ENCODE measurements at places on chromosomes 16 and 17.
A peak's percentile ranks its signal among the peaks of the same experiment; 100 is the strongest.

DNA sequence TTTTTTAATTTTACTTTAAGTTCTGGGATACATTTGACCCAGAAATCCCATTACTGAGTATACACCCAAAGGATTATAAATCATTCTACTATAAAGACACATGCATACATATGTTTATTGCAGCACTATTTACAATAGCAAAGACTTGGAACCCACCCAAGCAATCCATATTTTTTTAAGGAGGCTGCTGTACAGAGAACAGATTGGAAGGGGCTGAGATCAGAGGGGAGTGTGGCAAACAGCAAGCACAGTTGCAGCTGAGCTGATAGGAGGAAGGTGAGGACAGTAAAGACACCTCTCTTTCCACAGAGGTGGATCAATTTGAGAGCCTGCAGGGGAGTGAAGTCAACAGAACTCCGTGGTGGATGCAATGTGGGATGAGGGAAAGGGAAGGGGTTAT is 10.2 kb upstream of the TMEM238L start:
- H3K4me3 ChIP-seq = no peak overlapping the region
- no peaks in the 10 kb centered on the region for H3K27me3 ChIP-seq
- H3K27ac ChIP-seq = no peak overlapping the region
- no peak for DNase-seq
- no peaks in the 10 kb centered on the region for H3K36me3 ChIP-seq

GRCh38 chr16:86048882-86049585 is 150.1 kb downstream of the IRF8 start:
- no peak for DNase-seq
- no peaks in the 10 kb centered on the region for H3K36me3 ChIP-seq
- peaks cover 11% of the 10 kb centered on the region for H3K4me1 ChIP-seq
- no peak overlapping the region for H3K27ac ChIP-seq

GRCh38 chr17:77287432-77288068 is 146.8 kb downstream of the SEC14L1 start:
- no peaks in the 10 kb centered on the region for H3K36me3 ChIP-seq
- H3K4me3 ChIP-seq = no peak overlapping the region
- peaks cover 8% of the 10 kb centered on the region for H3K4me1 ChIP-seq

DNA sequence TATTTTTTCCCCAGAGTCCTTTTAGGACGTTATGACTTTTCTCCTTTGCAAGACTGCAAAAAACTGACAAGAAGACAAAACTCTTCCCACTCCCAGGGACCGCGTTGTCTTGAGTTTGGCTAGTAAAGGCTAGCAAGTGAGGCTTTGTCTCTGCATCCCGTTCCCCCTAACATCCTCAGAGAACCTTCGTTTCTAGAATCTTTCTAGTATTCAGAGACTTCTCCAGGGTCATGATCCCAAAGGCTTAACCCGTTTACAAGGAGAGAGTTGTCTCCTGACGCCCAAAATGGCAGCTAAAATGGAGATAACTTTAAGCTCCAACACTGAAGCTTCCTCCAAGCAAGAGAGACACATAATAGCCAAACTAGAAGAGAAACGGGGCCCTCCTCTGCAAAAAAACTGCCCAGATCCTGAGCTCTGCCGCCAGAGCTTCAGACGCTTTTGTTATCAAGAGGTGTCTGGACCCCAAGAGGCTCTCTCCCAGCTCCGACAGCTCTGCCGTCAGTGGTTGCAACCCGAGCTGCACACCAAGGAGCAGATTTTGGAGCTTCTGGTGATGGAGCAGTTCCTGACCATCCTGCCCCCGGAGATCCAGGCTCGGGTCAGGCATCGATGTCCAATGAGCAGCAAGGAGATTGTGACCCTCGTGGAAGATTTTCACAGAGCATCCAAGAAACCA is 843 bp downstream of the ZNF174 start:
- H3K36me3 ChIP-seq = peaks cover 72% of the 10 kb centered on the region
- DNase-seq = no peak
- peak overlapping the region; percentile 81 for H3K4me3 ChIP-seq

DNA sequence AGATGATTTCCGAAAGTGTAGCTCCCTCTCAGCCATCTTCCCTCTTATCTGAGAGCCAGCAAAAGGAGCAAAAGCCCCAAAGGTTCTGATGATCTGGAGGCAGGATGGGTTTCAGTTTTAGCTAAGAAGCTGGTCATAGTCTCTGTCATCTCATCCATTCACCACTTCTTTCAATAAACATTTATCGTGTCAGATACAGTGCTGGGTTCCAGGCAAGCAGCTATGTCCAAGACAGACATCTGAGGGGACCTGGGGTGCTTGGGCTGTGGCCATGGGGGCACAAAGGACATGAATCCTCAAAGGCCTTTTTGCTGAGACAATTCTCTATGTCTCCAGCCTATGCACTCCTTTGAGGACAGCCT is 1.0 kb upstream of the ETV4 start:
- no peak for DNase-seq
- H3K4me3 ChIP-seq = peak overlapping the region; percentile 77
- peaks cover 70% of the 10 kb centered on the region for H3K27me3 ChIP-seq
- H3K4me1 ChIP-seq = peaks cover 19% of the 10 kb centered on the region
- no peak overlapping the region for H3K27ac ChIP-seq

- peaks cover 67% of the 10 kb centered on the region for H3K27me3 ChIP-seq
- H3K4me1 ChIP-seq = no peaks in the 10 kb centered on the region
- DNase-seq = no peak
- H3K4me3 ChIP-seq = no peak overlapping the region
- no peak overlapping the region for H3K27ac ChIP-seq
Measured at GRCh38 chr17:83162035-83162745, 82.8 kb downstream of the METRNL start.

- peaks cover 5% of the 10 kb centered on the region for H3K36me3 ChIP-seq
- peaks cover 6% of the 10 kb centered on the region for H3K4me1 ChIP-seq
- H3K27me3 ChIP-seq = no peaks in the 10 kb centered on the region
- no peak overlapping the region for H3K27ac ChIP-seq
Measured at GRCh38 chr17:3688852-3689261, 7.1 kb downstream of the P2RX5 start.
